ENCODE measurements at places on chromosomes 16 and 17.

GRCh38 chr16:81608523-81609209, 164.1 kb downstream of the CMIP start:
- DNase-seq: no peak

- DNase-seq: no peak
Measured at GRCh38 chr17:17321356-17322025, 18.3 kb downstream of the NT5M start.

- peak; percentile 5 for DNase-seq
Measured at GRCh38 chr16:68406458-68407152, 41.7 kb downstream of the SMPD3 start.

GRCh38 chr17:20975566-20975965, 67.2 kb downstream of the USP22 start:
- no peak for DNase-seq

DNA sequence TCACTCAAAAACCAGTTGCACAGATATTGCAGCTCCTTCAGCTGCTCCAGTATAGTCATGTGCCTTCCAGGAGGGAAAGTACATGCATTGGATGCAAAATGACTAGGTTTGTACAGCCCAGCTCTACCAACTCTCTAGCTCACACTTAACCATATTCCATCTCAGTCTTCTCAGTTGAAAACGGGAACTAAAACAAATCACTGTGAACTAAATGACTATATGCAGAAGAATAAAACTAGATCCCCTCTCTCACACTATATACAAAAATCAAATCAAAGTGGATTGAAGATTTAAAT, 24.9 kb downstream of the DCUN1D3 start:
- DNase-seq: no peak

DNA sequence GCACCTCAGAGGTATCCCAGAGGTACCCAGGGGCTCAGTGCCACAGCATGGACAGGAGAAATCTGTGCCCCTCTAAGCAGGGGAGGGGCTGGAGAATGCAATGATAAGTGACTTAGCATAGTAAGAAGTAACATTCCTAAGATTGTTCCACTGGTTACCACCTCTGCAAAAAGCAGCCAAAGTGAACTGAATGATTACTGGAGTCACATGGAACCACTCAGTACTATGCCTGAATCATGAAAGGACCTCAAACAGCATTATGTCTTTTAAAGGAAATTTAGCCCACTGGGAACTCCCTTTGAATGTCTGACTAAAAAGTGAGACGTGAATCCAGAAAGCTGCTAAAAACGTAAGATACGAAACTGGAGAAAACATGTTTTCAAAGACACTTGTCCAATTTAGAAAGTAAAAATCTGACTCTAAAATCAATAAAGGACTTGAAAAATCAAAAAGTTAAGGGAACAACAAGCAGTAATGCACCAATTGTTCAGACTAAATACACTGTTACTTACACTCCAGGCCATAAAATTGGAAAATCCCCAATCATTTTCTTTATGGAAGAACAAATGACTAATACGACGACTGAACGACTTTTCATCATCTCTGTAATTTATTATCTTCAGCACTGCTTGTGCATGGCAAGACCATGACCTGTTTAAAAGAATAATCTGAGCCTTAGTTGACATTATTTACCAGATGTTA, 38.6 kb downstream of the LITAFD start:
- DNase-seq: no peak

DNA sequence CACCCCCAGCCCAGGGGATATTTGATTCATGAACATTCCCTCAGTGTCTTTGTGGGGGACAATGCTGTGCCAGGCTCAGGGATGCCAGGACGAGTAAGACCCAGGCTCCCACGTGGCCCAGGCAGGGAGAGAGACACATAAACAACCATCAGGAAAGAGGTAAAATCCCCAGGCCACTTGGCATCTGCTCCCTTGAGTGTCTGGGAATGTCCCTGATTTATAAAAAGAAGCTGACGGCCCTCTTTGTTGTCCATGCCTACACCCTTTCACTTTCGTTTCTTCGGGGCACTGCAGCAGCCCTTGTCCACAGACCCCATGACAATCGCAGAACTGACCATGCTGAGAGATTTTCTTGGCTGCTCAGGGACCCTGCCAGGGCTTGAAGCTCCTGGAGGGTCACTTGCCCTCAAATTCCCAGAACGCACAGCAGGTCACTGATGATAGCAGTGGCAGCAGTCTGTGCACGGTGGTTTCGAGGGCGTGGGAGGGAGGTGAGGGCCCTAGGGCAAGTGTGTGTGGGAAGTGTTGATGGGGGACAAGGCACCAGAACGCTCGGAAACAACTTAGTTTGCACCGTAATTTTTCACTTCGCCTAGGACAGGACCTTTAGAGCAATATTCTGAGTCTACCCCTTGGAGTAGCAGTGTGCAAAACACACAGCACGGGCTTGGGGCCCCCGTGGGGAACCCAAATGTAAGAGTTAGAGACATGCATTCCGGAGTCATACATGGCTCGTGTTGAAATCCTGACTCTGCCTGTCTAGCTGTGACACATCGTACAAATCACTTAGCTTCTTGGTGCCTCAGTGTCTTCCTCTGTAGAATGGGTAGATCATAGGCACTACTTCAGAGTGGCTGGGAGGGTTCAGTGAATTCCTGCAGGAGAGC, 4.7 kb downstream of the NOD2 start:
- peak; percentile 8 for DNase-seq

- DNase-seq: no peak
Measured at GRCh38 chr16:47571711-47572110, 110.6 kb downstream of the PHKB start.

DNA sequence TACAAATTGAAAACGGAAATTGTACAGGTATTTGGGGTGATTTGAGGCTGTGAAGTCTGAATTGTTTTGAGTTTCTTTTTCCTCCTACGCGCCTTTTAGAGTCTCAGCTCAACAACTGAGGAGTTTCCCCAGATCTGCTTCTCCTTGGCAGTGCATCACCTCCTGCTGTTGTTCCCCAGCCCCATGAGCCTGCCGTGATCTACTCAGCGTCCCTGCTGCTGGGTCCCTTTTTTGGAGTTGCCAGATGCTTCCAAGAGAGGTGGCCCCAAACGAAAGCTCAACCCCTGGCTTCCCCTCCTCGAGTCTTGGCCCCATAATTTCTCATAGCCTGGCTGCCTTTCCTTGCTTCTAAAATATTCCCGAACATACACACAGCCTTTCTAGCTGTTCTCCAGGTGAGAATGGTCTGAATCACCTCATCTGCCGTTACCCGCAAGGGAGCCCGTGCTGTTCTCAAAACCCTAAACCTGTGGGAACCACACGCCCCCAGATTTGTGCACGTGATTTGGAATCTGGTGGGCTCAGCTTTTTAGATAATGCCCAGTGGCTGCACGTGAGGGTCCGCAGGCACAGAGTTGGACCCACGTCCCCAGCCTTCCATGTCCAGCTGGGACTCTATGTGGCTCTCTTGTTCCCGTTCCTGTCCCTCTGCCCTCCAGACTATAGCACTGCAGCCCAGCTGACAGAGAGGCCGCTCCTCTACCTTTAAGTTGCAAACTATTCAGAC, 179.1 kb upstream of the CHMP6 start:
- DNase-seq: no peak

GRCh38 chr17:2947588-2947950, 115.8 kb downstream of the OR1D5 start:
- no peak for DNase-seq

- DNase-seq: no peak
Measured at GRCh38 chr17:51159604-51160003, 6.2 kb downstream of the NME1 start.

DNA sequence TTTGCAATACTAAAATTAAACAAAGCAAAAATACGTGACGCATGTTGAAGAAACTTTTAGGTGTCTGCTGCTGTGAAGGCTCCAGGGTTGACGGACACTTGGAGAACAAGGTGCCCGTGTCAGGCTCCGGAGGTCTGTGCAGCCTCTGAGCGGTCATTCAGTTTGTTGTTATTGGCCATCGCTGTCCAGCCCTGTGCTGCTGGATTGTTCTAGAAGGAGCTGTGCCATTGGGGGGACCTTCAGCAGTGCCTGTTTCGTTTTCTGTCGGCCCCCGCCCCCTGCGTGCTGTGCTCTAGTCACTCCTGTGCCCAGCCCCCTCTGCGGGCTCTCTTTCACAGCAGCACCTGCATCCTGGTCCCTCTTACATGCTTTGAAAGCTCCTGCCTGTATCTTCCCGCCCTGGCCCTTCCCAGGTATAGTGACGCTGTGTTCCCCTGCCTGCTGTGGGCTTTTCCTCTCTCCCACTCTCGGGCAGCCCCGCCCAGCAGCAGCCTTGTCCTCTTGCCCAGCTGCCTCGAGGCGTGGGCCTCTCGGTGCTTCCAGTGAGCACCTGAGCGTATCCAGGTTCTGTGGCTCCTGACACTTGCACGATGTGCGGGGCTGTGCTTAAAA, 50.7 kb downstream of the RNF213 start:
- DNase-seq: no peak

DNA sequence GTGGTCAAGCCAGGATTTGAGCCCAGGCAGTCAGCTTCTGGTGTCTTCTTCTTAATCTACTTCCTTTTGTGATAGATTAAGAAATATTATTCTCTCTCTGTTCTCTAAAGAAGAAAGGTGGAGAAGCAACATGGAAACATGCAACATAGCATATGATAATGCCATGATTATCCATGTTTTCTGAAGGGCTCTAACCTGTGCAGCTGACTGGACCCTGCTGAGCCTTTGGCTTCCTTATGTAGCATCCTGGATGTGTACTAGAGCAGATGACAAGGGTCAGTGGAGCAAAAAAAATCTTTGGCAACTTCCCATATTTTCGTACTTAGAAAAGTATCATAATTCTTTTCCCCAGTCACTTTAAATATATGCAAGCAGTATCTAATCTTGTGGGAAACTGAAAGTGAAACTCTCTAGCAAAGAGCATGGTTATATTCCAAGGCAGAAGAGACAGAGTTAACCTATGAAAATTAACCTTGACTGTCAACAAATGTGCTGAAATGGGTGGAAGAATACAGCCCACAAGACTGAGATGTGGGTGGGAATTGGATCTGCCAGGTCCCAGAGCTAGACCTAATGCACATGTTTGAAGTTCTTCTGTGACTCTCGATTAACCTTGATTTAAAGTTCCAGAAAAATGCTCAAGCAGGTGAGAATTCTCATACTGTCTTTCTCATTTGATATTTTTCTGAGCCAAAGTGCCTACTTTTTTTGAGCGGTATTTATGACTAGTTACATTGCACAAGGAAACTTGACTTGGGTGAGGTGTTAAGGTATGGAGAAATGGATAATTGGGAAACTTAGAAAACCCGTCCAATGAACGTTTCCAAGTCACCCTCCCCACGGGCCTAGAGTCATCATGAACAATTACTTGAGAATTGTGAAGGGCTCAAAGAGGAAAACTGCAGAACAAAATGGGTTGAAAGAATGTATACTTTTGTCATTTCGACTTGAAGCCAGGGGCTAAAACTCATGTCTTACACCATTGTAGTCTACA, 248.6 kb downstream of the FTO start:
- DNase-seq: no peak

DNA sequence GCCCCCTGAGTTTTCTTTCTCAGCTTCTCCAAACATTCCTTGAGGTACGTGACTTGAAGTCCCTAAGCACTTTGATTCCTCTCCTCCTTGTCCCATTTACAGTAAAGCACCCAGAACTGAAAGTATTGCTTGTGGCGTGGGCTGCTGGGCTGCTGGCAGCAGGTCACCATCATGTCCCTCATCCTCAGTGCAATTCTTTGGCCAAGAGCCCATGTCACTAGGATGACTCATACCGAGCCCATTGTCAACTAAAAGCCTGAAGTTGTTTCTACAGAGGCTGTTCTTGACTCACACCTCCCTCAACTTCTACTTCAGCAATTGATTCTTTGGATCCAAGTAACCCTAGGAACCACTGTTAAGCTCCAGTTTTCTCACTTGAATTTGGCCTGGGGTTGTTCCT, 54.3 kb downstream of the KPNA2 start:
- DNase-seq: no peak

DNA sequence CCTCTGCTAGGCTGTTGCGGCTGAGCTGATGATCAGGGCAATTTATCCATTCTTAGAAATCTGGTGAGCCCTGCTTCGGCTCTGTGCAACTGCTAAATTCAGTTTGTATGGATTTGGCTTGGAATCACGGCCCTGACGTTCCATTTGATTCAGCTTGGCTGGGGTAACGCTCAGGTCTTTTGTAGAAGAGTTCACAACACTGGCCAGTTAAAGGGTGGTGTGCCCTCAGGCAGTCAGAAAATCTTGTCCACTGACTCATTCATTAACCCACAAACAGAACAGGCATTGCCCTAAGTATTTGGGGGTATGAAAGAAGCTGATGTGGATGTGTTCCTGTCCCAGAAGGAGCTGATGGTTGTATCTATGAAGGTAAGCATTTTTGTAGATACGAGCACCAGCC, 53.9 kb downstream of the GNAO1 start:
- DNase-seq: peak; percentile 20

DNA sequence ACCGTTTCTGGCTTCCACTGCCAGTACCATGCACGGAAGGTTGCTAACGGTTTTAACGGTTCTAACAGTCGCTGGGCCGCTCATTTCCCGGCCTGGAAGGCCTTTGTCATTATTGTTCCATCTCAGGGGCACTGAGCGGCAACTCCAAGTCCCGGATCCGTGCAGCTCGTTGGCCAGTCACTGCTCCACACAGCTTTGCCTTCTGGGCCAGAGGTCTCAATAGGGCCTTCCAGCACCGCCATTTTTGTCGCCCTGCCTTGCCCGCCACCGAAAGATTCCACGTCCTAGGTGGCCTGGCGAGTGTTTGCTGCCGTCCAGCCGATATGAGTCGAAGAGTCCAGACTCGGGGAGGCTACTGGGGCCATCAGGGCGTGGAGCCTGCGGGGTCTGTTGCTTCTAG, 30.3 kb upstream of the ATF7IP2 start:
- no peak for DNase-seq

GRCh38 chr16:76964464-76965154, 226.4 kb upstream of the MON1B start:
- no peak for DNase-seq

- DNase-seq: no peak
Measured at GRCh38 chr16:11456741-11457140, 111.5 kb downstream of the RMI2 start.

DNA sequence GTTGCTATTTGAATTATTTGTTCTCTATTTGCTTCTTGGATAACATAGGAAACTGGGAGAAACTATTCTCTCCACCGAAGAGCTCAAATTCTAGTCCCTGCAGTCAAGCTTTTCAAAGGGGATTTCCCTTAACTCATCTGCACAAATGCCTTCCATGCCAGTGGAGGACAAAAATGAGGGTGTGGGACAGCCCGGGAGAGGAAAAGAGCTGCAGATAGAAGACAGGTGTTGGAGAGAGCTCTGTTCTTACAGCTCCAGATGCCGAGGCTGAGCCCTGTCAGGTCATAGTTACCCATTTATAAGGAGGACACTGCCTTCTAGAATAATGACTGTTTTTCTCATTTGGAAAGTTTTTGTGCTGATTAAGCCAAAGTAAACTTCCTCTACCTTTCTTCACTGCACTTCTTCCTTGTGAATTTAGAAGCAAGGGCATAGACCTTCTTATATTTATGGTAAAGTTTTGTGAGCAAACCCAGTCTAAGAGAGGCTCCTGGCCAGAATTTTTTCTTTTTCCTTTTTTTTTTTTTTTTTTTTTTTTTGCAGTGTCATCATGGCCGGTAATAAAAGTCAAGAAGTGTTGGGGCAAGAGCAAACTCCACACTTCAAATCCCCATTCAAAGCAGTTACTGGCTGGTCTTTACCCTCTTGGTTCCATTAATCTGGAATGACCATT, 177.2 kb downstream of the ABCC12 start:
- no peak for DNase-seq

Measured in AG09319 (cell line).